ENCODE measurements at places on chromosomes 7 and 10.

- DNase-seq = no peak
Observed at GRCh38 chr10:54064215-54064614, 736.8 kb downstream of the PCDH15 start.

DNA sequence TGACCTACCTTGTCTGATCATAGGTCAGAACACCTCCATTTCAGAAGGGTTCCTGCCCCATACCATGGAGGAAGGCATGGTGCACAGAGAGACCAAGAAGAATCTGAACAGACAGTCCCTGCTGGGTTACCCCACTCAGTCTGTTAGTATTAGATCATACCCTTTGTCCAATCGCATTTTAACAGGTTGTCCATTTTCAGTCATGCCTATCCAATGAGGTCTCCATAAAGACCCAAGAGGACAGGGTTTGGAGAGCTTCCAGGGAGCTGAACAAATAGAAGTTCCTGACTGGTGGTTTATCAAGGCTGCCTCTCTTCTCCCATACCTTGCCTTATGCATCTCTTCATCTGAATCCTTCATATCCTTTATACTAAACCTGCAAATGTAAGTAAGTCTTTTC lies 21.2 kb upstream of the SLC16A12 start:
- DNase-seq = no peak

DNA sequence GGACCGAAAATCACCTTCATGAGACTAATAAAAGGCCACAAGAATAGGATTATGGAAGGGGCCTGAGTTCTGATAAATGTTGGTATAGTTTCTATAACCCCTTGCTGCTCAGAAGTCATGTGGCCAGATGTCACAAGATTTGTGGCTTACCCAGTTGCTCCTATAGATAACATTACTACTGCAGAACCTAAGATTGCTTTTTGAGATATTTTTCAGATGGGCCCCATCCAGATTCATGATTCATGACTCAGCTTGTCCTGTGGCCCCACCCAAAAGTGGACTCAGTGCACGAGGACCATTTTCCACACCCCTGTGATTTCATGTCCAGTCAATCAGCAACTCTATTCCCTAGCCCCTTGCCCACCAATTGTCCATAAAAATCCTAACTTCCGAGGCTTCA lies 209.0 kb downstream of the ACTR3B start:
- DNase-seq = no peak

DNA sequence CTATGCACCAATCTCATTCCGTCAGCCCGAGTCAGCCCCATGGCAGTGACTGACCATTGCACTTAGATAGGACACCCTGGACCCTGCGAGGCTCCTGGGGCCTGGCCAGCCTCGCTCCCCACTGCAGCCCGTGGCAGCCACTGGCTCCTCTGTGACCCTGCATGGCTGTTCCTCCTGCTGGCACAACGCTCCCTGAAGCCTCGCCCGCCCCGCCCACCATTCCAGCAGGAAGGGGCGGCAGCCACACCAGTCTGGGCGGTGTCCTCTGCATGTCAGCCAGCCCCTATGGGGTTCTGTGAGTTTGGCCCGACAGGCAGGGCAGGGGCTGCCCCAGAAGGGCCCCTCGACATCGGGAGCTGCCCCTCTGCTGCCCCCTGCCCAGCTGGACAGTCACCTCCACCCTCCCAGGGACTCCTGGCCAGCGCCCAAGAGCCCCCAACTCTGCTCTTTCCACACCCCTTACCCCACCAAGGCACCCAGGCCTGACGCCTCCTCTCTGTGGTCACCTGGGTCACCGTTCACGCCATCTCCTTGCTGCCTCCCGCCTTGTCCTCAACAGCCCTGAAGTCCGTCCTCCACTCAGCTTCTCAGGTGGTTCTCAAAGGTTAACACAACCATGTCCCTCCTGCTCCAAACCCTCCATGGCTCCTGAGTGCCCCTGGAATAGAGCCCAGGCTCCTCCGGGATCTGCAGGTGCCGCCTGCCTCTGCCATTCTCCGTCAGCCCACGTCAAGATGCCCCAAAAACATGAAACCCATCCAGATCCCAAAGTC lies 103.5 kb downstream of the MICALL2 start:
- no peak for DNase-seq

- no peak for DNase-seq
Observed at GRCh38 chr7:92932450-92932849, 96.1 kb upstream of the CDK6 start.

GRCh38 chr7:99407872-99408378 lies 472 bp downstream of the PDAP1 start:
- DNase-seq = peak; percentile 32

- no peak for DNase-seq
Observed at GRCh38 chr10:60943316-60944057, 498 bp downstream of the RHOBTB1 start.

- DNase-seq = no peak
Observed at GRCh38 chr7:109529712-109530111, 960.0 kb downstream of the DNAJB9 start.

DNA sequence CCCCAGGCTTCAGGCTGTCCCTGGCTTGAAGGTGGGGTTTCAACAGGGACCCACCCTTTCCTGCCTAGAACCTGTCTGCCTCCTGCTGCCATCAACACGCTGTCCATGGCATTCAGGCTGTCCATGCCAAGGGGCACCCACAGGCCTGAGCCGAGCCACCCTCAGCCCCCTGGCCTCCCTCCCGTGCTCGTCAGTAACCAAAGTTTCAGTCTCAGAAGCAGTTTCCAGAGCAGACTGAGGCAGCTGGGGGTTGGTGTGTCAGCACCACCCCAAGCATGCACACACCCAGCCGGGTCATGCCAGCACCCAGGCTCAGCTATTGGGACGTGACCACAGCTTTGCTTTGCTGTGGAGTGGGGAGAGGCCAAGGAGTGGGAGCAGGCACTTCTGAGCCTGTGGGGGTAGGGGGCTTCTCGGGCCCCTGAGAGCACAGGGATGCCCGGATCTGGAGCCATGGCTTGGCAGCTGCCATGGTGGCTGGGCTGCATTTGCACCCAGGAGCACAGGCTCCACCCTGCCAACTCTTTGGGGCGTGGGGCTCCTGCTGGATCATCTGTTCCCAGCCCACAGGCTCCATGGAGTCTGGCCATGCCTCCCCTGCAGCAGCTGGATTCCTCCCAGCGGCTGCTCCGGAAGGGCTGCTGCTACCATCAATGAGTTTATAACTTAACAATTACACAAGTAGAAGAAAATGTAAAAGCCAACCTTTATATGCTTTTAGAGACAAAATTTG lies 314.5 kb upstream of the SEMA3C start:
- no peak for DNase-seq

- no peak for DNase-seq
Observed at GRCh38 chr10:59281861-59282260, 80.5 kb downstream of the FAM13C start.

- DNase-seq = no peak
Observed at GRCh38 chr7:50824882-50825281, 42.2 kb upstream of the GRB10 start.

DNA sequence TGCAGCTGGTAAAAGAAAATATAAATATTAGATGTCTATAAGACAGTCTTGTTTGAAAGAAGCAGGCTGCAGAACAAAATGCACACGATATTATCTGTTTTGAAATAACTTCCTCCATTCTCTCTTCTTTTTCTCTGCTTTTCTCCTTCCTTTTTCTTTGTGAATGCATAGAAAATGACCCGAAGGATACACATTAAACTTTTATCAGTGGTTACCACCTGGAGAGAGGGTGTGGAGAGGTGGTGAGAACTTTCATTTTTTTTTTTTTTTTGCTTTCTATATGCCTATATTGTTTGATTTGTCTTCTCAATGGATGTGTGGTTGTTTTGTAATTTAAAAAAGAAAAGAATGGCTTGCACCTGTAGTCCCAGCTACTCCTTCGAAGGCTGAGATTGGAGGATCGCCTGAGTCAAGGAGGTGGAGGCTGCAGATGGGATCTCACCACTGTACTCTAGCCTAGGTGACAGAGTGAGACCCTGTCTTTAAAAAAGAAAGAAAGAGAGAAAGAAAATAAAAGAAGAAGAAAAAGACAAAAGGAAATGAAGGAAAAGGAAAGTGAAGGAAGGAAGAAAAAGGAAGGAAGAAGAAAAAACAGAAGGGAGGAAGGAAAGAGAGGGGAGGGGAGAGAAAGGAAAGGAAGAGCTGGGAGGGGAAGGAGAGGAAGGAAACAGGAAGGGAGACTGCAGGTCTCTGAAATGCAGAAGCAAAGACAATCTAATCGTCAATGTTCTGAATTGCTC lies 64.4 kb downstream of the SAMD9 start:
- DNase-seq = no peak

GRCh38 chr7:36157527-36158320 lies 4.7 kb downstream of the EEPD1 start:
- no peak for DNase-seq

DNA sequence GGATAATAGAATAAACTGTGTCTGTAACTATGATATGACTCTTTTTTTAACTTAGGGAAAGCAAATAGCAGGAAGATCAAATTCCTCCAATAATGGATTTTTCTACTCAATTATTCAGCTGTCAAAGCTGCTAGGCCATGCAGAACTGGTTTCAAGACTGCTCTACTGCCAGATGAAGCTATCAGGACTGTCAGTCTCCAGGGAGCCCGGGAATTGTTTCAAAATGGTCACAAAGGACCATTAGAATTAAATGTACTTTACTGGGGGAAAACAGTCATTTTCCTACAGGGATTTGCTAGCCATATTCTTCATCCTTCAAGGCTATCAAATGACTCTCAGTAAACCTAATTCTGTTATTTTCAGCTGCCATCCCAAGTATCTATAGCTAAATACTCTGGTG lies 276.3 kb downstream of the LHFPL3 start:
- no peak for DNase-seq

DNA sequence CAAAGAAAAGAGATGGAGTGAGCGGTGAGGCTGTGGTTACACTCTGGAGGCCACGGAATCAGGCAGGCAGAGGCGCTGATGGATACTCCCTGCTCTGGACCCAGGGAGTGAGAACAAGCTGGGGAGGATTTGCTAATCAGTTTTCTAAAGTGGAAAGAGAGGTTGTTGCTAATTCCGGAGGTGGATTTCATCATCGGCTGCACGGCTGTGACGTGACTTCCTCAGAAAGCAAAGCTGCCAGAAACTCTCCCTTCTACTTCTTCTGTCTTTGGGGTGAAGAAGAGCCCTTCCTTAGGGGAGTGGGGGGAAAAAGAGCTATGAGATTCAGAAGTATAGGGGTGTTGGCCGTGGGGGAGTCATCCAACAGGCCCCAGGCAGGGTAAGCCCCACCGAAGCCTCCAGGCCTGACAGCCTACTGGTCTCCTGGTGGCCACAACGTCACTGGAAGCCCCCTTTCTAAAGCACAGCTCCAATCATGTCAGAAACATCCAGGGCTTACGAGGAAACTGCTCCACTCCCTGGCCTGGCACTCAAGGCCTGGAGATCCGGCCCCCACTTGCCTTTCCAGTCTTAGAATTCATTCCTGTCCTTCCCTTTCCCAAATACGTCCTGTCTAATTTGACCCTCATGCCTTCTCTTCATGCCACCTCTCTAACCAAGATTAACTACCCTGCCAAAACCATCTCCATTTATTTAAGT lies 114.5 kb downstream of the HIP1 start:
- peak; percentile 23 for DNase-seq

GRCh38 chr10:32437334-32437733 lies 8.6 kb upstream of the CCDC7 start:
- no peak for DNase-seq

GRCh38 chr7:11570205-11570604 lies 261.8 kb downstream of the THSD7A start:
- no peak for DNase-seq

GRCh38 chr10:116888380-116889055 lies 39.2 kb downstream of the ENO4 start:
- DNase-seq = no peak

- DNase-seq = no peak
Observed at GRCh38 chr7:20737840-20738448, 48.7 kb downstream of the SP8 start.

DNA sequence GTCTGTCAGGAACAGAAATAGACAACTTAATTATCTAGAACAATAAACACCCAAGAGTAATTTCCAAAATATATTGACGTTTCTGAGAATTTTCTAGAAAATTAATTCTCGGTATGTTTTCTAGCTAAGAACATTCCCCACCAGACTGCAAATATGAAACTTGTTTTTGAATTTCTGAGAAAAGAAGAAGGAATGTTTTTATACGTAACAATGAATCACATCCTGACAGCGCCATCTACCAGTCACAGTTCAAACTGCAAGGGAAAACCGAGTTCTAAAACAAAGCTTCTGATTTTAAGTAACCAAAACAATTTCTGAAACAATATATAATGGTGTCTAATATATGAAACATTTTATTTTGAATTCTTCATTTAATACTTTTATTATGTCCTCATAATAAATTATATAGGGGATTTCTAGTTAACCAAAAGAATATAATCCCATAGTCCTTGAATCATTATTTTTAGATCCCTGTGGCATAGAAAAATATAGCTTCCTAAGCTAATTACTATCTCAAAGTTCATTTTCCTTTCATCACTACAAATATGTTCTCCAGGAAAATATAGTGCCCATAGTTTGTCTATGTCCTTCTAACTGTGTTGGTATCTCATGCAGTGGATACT lies 34.5 kb upstream of the MEOX2 start:
- DNase-seq = no peak

- DNase-seq = no peak
Observed at GRCh38 chr7:78673272-78673671, 780.2 kb downstream of the MAGI2 start.

DNA sequence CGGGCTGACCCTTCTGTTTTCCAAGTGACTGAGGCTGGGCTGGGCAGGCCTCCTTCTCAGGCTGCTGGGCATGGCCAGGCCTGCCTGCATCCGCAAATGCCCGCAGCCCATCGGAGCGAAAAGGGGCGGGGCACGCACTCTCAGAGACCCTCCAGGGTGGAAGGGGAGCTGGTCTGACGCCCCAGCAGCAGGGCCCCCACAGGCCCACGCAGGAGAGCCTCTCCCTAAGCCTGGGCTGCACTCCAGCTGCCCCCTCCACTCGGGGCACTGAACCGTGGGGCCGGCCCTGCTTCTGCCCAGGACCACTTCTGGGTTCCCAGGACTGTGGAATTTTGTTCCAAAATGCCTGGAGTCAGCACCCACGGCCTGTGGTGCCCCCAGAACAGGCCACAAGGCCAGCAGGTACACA lies 9.3 kb downstream of the ADAP1 start:
- no peak for DNase-seq

GRCh38 chr7:70414368-70414767 lies 717.6 kb upstream of the GALNT17 start:
- no peak for DNase-seq

GRCh38 chr10:127012769-127013152 lies 107.5 kb downstream of the DOCK1 start:
- no peak for DNase-seq

GRCh38 chr10:129882291-129883010 lies 81.6 kb downstream of the EBF3 start:
- no peak for DNase-seq

DNA sequence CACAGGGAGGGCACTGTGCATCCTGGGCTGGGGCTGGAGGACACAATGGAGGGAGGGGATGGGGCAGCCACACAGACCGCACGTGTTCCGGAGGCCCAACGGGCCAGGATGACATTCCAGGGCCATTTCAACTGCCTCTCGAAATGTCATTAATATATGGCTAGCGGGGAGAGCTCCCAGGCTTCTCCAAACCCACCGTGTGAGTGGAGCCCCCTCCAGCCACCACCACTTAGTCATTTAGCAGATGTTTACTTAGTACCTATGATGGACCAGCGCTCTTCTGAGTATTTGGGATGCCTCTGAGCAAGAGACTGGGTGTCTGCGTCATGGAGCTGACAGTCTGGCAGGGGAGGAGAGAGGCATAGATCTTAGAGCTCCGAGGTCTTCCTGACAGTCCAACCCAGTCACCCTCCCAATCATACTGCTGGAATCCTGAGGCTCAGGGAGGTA lies 107.3 kb downstream of the ZMIZ1 start:
- no peak for DNase-seq

- DNase-seq = no peak
Observed at GRCh38 chr10:98000346-98000745, 30.1 kb downstream of the CRTAC1 start.

- no peak for DNase-seq
Observed at GRCh38 chr7:107224374-107225223, 55.8 kb downstream of the HBP1 start.
